Suppressor macrophage (primary cell): ENCODE measurements at places on chromosomes 4 and X.

DNA sequence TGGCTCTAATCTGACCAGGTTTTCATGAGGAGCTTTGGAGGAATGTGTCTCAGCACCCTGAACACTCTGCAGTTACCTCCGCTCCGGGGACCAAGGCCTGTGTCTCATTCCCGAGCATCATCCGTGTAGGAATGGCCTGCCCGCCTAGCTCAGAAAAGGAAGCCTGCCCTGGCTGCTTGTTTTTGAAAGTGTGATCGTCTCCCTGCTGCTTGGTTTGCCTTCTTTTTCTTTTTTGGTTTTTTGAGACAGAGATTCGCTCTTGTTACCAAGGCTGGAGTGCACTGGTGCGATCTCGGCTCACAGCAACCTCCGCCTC is 73.3 kb downstream of the CRLF2 start:
- DNase-seq, result no peak

GRCh38 chr4:17316566-17316965 is 195.3 kb downstream of the QDPR start:
- DNase-seq, result no peak

GRCh38 chrX:110915570-110915969 is 120.0 kb upstream of the CHRDL1 start:
- DNase-seq, result no peak

DNA sequence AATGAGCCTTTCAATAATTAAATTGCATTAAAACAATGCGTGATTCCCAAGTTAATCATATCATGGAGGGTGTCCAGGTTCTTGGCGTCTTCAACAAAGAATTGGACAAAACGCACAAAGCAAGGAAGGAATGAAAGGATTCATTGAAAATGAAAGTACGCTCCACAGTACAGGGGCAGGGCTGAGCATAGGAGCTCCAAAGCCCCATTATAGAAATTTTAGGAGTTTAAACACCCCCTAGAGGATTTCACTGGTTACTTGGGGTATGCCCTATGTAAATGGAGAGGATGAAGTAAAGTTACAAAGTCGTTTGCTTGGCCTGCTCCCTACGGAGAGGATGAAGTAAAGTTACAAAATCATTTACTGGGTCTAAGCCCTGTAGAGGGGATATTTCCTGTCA is 1910.4 kb downstream of the C4orf33 start:
- no peak for DNase-seq

DNA sequence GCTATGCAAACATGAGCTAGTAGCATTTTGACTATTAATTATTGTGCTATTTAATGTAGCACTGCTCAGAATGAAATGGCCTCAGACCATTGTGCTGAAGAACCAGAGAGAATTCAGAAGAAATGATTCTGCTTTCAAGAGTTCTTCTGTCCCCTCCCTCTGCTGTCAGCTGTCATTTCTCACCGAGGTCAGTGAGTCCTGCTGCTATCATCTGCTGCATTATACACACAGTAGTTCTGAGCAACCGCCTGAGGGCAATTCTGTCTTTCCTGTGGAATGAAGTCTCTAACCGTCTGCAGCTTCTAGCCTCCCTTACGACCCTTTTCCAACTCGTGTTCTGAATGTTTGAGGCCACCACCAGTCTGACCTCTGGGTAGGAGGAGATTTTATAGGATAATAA is 249.4 kb downstream of the HNRNPD start:
- no peak for DNase-seq

- DNase-seq, result no peak
These were observed 75.5 kb downstream of the VEGFC start for GRCh38 chr4:176717237-176717636.

DNA sequence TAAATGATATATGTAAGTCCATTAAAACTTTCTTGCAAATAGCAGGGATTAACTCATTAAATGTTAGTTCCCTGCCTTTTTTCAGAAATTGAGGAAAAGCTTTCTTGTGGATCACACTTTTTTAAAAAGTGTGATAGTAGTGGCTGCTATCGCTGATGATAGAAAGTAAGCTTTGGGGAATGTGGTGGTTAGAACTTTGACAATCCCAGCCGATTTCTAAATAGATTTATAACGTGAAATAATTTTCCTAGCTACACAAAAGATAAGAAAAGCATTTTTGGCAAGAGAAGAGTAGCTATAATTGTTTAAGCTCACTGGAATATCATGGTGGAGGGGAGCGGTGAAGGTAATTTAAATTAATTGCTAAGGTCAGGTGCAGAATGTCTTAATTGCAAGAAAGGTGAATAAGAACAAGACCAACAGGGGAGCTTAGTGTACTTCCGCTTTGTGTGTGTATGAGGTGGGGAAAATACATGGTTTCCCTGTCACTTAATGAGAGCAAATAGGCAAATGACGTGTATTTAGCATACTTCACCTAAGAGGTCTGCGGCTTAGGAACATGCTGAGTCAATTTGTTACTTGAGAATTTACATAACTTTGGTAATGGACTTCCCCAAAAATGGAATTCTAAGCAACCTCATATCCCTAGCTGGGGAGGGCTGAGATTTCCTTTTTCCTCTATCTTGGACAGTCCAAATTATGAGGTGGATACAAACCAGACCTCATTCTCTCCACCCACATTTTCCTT is 11.7 kb upstream of the IL21 start:
- no peak for DNase-seq

- no peak for DNase-seq
These were observed 183.8 kb downstream of the DHX15 start for GRCh38 chr4:24400537-24400936.

DNA sequence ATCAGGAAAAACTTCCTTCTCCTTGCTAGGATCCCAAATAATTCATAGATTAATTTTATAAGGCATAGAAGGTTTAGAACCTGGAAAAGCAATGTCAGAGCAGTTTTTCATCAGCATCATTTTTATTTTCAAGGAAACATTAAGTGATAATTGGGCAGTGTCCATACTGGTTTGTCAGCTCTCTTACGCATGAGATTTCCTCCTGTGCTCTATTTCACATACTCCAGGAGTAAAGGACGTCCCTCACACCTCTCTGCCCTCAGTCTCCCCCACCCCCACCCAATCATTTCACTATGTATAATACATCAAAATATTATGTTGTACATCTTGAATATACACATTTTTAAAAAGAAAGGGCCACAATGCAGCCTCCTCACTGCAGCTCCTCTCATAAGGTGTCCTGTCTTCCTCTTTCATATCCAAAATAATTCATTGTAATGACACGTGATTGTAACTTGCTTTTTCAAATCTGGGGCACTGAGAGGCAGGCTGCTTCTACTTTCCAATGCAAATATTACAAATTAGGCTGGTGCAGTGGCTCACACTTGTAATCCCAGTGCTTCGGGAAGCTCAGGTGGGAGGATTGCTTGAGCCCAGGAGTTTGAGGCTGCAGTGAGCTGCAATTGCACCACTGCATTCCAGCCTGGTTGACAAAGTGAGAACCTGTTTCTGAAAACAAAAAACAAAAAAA is 34.4 kb downstream of the ARHGEF38 start:
- no peak for DNase-seq

DNA sequence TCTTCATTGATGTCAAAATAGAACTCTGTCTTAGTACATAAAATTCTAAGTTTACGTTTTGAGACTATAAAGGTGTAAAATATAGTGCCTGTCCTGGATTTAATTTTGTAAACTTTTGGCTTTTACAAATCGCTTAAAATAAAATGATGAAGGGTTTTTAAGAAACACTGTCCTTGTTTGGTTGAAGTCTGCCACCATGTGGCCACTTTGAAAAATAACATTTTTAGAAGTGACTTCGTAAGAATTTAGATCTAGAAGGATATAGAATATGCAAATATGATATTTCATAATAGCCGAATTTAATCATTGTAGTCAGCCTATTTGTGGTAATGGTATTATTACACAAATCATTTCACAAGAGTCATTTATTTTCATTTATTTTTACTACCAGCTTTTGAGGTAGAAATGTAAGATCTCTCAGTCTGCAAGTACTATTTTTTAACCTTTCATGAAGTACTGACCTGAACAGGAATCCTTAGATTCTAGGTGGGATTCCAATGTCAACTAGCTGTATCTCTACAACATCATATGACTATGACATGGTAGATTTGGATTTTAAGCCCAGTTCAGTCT is 31.0 kb upstream of the FAT4 start:
- peak; percentile 33 for DNase-seq

DNA sequence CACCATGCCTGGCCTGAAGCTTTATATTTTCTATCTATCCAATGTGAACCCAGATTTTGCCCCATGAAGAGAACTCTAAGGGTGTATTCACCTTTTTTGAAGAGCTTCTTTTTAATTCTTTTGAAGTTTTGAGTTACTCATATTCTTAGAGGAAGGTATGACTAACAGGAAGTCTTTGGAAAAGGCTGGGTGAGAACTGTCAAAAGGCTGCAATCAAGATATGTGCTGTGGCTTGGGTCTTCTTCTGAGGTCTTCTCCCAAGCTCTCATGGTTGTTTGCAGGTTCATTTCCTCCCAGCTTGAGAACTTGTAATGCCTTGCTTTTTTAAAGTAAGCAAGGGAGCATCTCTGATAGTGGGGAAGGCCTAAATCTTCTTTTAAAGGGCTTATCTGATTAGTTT is 3.1 kb upstream of the C4orf17 start:
- no peak for DNase-seq

DNA sequence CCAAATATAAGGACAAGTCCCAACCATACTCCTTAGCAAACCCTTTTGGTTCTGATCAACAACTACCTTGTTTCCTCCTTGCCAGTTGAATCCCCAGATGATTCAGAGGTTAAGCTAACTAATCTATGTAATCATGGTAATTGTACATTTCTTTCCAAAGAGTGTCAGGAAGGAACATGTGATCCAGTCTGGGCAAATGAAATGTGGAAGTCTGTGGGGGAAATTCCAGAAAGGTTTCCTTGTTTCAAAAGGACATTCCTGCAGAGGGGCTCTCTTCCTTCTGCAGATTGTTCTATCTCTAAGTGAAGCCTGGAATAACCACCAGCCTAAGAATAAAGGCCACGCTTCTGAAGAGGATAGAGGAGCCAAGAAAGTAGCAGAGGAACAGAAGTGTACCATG is 7.0 kb downstream of the PRSS12 start:
- no peak for DNase-seq

DNA sequence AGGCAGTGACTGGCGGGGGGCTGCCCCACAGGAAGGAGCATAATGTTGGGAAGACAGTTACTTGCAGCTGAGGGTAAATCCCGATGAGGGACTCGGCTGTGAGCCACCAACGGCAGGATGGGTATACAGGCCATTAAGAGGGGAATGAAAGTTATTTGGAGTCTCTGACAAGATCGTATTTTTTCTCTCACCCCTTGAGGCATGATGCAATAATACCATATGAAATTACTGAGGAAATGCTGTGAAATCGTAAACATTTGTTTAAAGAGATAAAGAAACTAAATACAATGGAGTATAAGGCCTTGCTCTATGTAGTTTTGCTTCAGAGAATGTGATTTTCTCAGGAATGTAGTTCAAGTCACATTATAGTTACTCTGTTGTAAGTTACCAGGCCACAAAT is 12.7 kb downstream of the IL1RAPL1 start:
- DNase-seq, result no peak
